Stimulated activated CD8-positive, alpha-beta memory T cell treated with anti-CD3 and anti-CD28 coated beads, Interleukin-2, amount 100 ng/mL, for 1 hour (primary cell): ENCODE measurements at places on chromosomes 12 and 14.
A peak's percentile ranks its signal among the peaks of the same experiment; 100 is the strongest.

DNA sequence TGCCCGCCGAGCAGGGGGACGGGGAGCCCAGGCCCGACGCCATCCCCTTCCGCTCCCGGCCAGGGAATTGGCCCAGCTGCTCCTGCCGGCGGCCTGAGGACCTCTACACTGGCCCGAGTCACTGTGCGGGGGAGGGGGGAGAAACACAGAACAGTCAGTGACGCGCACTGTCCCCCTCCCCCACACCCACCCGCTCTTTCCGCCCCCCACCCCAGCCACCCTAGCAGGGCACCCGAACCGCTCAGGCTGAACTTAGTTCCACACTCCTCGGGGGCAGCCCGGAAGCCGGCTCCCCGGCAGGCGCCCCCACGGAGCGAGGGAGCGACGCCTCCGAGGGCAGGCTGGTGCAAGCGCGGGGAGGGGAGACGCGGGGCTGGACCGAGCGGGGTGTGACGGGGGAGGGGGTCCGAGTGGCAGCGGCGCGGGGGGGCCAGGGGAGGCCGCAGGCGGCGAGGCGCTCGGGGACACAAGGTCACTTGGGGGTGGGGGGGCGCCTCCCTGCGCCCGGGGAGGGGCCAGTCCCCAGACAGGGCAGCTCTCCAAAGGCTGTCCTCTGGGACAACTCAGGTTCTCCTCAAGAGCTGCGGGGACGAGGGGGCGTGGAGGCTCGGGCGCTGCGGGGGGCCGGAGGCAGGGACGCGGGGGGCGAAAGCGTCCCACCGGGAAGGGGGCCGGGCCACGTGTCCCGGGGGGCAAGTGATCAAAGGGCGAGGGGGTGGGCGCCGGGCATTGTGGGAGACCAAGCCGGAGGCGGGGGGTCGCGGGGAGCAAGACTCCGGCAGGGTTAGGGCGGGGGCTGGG lies 648 bp downstream of the CHD4 start:
- peak; percentile 54 for DNase-seq

- DNase-seq, result no peak
Measured at GRCh38 chr14:89184952-89185351, 232.1 kb downstream of the FOXN3 start.

GRCh38 chr12:50699940-50700339 lies 64.0 kb upstream of the ATF1 start:
- no peak for DNase-seq

GRCh38 chr14:35973770-35974169 lies 147.6 kb downstream of the BRMS1L start:
- no peak for DNase-seq

- no peak for DNase-seq
Measured at GRCh38 chr12:55687746-55688145, 20.0 kb downstream of the ITGA7 start.
